ENCODE measurements at places on chromosomes 3 and 15.

DNA sequence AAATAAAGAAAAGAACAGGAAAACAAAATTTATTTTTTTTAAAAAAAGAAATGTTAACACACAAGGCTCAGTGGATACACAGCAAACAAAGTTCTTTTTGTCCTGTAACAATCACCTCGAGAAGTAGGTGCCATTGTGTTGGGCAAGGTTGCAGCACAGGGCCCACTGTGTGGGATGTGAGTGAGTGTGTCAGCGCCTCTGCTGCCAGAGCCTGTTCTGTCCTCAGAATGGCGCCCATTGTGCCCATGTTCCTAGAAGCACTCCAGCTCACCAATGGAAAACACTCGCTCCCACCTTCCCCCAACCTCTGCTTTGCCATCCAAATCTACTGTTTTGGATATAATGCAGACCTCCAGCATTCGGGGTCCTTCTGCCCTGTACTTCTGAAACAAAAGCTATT lies 84.9 kb upstream of the CLDN18 start:
- no peak for DNase-seq

- DNase-seq, result no peak
Observed at GRCh38 chr3:2166552-2166951, 67.9 kb downstream of the CNTN4 start.

- no peak for DNase-seq
Observed at GRCh38 chr3:21613372-21614070, 137.5 kb downstream of the ZNF385D start.

DNA sequence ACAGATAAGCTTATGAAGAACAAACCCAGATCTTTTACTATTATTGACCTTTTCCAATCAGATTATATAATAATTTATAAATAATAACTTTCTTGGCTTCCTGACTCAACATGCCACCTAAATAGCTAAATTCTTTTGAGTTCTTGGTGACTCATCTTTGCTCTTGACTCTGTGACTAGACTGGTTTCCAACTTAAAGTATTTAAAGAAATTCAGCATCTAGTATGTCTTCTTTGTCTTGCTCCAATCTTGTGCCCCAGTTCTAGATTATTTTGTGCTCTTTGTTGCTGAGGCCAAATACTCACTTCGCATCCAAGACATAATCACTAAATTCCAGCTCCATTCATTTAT lies 483.2 kb upstream of the TBL1XR1 start:
- DNase-seq, result no peak

DNA sequence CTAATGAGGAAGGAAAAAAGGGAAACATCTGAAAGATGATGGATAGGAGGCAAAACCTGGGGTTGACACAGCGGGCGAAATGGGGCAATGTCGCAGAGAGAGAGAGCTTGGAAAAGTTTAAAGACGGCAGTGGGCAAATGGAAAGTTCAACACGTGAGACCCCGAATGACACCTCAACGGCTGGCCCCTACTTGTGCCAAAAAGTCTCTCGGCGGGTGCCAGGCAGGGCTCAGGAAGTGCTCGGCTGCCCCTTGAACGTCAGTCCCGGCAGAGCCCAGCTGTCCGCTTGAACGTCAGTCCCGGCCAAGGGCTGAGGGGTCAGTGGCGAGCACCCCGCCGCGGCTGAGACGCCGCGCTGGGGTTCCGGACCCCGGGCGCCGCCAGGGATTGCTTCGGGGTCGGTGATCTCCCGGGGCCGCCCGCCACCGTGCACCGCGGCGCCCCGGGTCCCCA lies 658 bp downstream of the EOGT start:
- peak; percentile 31 for DNase-seq
